Effector memory CD4-positive, alpha-beta T cell (primary cell): ENCODE measurements at places on chromosomes 13 and 19.

GRCh38 chr19:35116072-35116801 lies 614 bp downstream of the FXYD3 start:
- H3K4me1 ChIP-seq, result peaks cover 7% of the 10 kb centered on the region
- no peak for DNase-seq
- H3K27me3 ChIP-seq, result peaks cover 3% of the 10 kb centered on the region
- no peaks in the 10 kb centered on the region for H3K36me3 ChIP-seq
- no peak overlapping the region for H3K27ac ChIP-seq

DNA sequence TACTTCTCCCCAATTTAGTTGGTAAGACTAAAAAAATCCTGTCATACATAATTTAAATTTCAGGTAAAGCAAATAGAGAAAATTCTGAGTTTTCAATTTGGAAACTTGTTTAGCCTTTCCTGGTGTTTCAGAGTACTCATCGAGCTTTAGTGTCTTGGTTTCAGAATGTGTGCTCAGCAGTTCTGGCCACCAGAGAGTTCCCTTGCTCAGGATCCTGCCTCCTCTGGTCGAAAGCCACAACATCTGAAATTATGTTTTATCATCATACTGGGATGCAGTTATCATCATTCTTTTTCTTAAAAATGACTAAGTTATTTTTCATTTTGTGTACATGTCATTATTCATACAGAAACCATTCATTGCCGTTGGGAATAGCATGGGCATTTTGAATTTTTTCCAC lies 263.2 kb upstream of the SPRY2 start:
- H3K4me1 ChIP-seq, result no peaks in the 10 kb centered on the region
- H3K27me3 ChIP-seq, result no peaks in the 10 kb centered on the region
- DNase-seq, result no peak
- H3K4me3 ChIP-seq, result no peak overlapping the region

DNA sequence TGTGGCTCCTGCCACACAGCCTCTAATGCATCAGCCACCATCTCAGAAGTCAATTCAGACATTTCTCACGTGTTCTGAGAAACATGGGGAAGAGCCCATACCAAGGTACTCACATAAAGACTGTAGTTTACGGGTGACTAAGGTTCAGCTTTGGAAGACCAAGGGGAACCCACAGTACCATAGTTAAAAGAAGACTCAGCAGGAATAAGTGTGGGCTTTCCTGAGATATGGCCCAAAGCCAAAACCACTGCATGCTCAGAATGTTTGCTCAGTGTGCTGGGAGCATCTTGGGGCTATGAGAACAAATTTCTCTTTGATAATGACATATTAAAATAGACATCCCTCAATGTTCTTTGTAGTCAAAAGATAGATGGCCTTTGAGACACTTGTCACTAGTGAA lies 283.8 kb downstream of the DCT start:
- DNase-seq, result no peak
- no peaks in the 10 kb centered on the region for H3K36me3 ChIP-seq
- no peaks in the 10 kb centered on the region for H3K4me1 ChIP-seq
- no peaks in the 10 kb centered on the region for H3K27me3 ChIP-seq

DNA sequence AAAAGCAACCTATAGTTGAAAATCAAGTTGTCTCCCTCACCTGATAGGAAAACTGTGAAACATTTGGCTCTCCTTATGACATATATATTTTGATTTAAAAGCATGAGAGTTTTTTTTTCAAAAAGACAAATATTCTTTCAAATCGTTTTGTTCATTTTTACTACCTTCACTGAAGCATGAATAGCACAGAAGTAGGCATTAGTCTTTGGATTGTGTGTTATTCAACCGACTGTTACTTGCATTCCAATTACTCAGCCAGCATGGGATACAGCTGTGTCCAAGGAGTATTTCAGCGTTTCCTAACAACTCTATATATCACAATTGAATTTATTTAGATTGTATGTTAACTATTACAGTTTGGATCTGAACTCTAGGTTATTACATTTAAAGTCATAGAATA lies 135.2 kb downstream of the PCDH9 start:
- H3K4me1 ChIP-seq, result no peaks in the 10 kb centered on the region
- H3K27me3 ChIP-seq, result no peaks in the 10 kb centered on the region
- H3K36me3 ChIP-seq, result no peaks in the 10 kb centered on the region
- H3K4me3 ChIP-seq, result no peak overlapping the region
- DNase-seq, result no peak

DNA sequence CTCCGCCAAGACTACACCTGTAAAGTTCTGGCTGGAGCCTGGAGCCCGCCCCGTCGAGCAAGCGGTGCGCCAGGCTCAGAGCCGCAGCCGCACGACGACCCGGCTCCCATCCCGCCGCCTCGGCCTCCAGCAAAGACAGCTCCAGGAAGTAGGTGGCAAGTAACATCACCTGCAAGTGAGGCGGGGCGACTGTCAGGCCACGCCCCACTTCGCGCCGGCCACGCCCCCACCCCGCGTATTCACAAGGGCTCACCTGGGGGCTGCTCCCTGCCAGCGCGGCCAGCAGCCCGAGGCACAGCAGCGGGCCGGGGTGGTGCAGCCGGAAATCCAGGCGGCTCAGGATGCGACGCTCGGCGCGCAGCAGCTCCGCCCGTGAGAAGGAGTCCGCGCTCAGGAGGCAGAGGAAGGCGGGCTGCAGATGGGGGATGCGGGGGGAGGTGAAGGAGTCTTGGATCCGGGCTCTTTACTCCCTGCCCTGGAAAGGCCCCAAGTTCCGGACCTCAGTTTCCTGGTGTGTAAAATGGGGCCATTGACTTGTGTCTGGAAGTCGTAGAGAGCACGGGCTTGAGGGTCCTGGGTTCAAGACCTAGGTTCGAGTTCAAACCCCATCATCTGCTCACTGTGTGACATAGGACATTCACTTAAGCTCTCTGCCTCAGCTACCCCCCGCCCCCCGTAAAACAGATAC lies 3.2 kb downstream of the CCNP start:
- H3K36me3 ChIP-seq, result no peaks in the 10 kb centered on the region
- H3K27ac ChIP-seq, result no peak overlapping the region
- peaks cover 15% of the 10 kb centered on the region for H3K4me1 ChIP-seq
- peaks cover 22% of the 10 kb centered on the region for H3K27me3 ChIP-seq
- peak overlapping the region; percentile 6 for H3K4me3 ChIP-seq

GRCh38 chr13:63345835-63346234 lies 1930.2 kb upstream of the PCDH20 start:
- H3K27ac ChIP-seq, result no peak overlapping the region
- no peaks in the 10 kb centered on the region for H3K4me1 ChIP-seq
- no peaks in the 10 kb centered on the region for H3K27me3 ChIP-seq
- no peaks in the 10 kb centered on the region for H3K36me3 ChIP-seq
- H3K4me3 ChIP-seq, result no peak overlapping the region
- DNase-seq, result no peak

GRCh38 chr13:51093574-51093973 lies 17.5 kb downstream of the C13orf42 start:
- H3K27ac ChIP-seq, result no peak overlapping the region

DNA sequence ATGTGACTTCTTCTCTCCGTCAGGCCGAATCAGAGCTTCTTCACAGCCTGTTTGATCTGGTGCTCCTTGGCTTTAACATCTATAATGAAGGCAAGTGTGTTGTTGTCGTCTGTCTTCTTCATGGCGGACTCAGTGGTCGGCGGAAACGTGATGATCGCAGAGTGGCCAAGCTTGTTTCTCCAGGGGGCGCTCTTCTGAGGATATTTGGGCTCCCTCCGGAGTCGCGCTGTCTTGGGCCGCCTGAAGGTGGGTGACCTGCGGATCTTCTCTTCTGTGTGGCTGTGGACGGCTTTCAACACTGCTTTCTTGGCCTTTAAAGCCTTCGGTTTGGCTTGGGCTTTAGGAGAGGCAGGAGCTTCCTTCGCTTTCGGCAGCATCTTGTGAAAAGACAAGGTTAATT lies 9.8 kb downstream of the TPRX1 start:
- H3K4me1 ChIP-seq, result peaks cover 5% of the 10 kb centered on the region
- no peak overlapping the region for H3K4me3 ChIP-seq
- no peaks in the 10 kb centered on the region for H3K36me3 ChIP-seq
- H3K27me3 ChIP-seq, result no peaks in the 10 kb centered on the region
- no peak for DNase-seq
- no peak overlapping the region for H3K27ac ChIP-seq

GRCh38 chr13:102757006-102757405 lies 16.6 kb downstream of the TEX30 start:
- no peaks in the 10 kb centered on the region for H3K4me1 ChIP-seq
- H3K36me3 ChIP-seq, result no peaks in the 10 kb centered on the region
- H3K27ac ChIP-seq, result no peak overlapping the region
- H3K27me3 ChIP-seq, result no peaks in the 10 kb centered on the region

DNA sequence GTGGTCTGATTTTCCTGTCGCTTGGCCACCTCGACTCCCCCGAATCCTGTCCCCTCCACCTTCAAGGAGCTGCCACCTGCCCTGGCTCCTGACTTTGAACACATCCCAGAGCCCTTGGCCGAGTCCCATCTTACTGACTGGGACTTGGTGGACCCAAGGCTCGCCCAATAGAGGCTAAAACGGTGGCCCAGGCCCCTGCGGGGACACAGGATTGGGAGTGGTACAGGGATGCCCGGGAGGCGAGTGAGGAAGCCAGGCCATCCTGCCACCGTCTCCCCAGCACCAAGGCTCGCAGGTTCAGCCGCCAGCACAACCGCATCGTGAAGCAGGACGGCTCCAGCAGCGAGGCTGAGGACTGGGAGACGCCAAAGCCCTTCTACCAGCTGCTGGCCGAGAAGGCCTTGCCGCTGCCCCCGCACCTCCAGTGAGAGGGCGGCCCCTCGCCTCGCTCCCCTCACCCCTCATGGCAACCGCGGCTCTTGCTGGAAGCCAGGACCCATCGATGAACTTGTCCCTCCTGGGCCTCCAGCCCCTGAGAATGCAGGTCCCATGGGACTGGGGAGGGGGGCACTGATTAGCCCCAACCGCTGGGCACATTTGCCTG lies 5.3 kb downstream of the SIX5 start:
- H3K36me3 ChIP-seq, result no peaks in the 10 kb centered on the region
- H3K27me3 ChIP-seq, result peaks cover 20% of the 10 kb centered on the region
- no peak overlapping the region for H3K4me3 ChIP-seq
- peaks cover 10% of the 10 kb centered on the region for H3K4me1 ChIP-seq
- no peak overlapping the region for H3K27ac ChIP-seq

DNA sequence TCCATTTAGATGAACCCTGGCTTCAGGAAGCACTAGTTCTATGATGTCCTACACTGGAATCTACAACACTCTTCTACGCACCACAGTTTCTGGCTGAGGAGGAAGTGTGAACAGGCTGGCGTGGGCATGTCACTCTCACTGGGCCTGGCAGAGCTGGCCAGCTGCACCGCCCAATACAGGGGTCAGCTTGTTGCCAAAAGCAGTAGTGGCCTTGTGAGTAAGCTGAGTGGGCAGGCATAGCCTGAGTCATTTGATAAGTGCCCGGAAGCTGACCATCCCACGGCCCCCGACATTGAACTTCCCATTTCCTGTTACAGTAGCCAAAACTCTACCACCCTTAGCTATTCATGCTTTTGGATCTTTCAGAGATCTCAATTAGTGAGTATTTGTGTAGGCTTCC lies 240.9 kb upstream of the SERP2 start:
- H3K4me3 ChIP-seq, result no peak overlapping the region
- DNase-seq, result no peak
- H3K27me3 ChIP-seq, result no peaks in the 10 kb centered on the region
- H3K27ac ChIP-seq, result no peak overlapping the region
- H3K36me3 ChIP-seq, result no peaks in the 10 kb centered on the region

GRCh38 chr19:45747513-45747912 lies 14.3 kb downstream of the MEIOSIN start:
- H3K27ac ChIP-seq, result no peak overlapping the region
- no peaks in the 10 kb centered on the region for H3K36me3 ChIP-seq
- no peak overlapping the region for H3K4me3 ChIP-seq
- DNase-seq, result no peak
- H3K4me1 ChIP-seq, result no peaks in the 10 kb centered on the region
- H3K27me3 ChIP-seq, result no peaks in the 10 kb centered on the region

DNA sequence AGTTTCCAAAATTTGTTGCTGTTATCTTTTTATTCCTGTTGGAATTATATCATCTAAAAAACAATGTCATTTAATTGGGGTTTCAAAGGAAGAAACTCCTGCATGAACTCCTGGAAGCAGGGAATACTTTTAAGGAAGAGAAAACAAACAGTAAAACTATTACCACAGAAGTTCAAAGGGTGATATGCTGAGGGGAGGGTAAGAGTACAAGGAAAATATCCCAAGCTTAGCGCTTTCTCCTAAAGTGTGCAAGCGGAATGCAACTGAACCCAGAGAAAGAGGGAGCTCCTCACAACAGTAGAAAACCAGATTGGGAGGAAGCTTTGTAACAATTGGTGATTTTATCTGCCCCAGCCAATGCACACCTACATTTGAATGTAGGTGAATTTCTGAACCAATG lies 175.1 kb downstream of the NUFIP1 start:
- H3K27me3 ChIP-seq, result no peaks in the 10 kb centered on the region
- DNase-seq, result no peak
- H3K36me3 ChIP-seq, result no peaks in the 10 kb centered on the region
- no peak overlapping the region for H3K4me3 ChIP-seq

DNA sequence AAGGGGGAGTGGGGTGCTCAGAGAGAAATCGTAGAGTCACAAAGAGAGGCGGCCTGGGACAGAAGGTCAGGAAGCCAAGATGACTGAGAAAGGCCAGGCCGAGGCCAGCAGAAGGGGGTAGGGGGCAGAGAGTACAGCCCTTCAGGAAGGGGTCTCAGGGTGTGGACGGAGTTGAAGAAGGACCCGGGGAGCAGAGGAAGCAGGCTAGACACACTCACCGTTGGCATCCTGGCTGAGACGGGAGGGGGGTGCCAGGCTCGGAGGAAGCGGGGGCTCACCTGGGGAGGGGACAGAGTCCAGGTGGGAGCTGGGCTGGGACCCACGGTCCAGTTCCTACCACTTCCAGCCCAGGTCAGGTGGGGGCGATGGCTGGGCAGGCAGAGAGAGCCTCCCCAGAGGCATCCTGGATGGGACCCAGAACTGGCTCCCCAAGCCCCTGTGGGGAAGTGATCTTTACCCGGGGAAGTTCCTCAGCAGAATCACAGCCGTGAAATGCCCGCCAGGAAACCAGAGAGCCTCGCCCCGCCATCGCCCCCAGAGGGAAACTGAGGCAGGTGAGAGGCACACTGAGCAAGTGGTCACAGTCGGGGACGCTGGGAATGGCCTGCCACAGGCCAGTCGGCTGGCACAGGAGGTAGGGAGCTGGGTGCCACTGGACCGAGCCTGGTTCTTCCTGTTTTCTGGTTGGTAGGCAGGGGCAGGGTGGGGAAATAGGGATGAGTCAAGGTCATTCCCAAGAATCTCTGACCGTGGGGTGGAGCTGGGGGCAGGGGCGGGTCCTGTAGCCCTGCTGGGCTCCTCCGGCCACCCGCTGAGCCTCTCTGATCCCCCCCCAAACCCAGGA lies 1.4 kb downstream of the MATK start:
- H3K27ac ChIP-seq, result no peak overlapping the region
- no peak for DNase-seq
- peaks cover 8% of the 10 kb centered on the region for H3K4me1 ChIP-seq
- no peaks in the 10 kb centered on the region for H3K27me3 ChIP-seq
- H3K36me3 ChIP-seq, result no peaks in the 10 kb centered on the region

- H3K4me3 ChIP-seq, result no peak overlapping the region
- H3K27me3 ChIP-seq, result no peaks in the 10 kb centered on the region
- no peak overlapping the region for H3K27ac ChIP-seq
- no peak for DNase-seq
- H3K36me3 ChIP-seq, result no peaks in the 10 kb centered on the region
Observed at GRCh38 chr19:16504271-16504670, 8.1 kb downstream of the C19orf44 start.
